ENCODE measurements at places on chromosomes 5 and 9.
A peak's percentile ranks its signal among the peaks of the same experiment; 100 is the strongest.

- DNase-seq: no peak
Measured at GRCh38 chr5:89604342-89604741, 721.4 kb upstream of the MEF2C start.

- no peak for DNase-seq
Measured at GRCh38 chr5:144822503-144822902, 651.8 kb downstream of the KCTD16 start.

DNA sequence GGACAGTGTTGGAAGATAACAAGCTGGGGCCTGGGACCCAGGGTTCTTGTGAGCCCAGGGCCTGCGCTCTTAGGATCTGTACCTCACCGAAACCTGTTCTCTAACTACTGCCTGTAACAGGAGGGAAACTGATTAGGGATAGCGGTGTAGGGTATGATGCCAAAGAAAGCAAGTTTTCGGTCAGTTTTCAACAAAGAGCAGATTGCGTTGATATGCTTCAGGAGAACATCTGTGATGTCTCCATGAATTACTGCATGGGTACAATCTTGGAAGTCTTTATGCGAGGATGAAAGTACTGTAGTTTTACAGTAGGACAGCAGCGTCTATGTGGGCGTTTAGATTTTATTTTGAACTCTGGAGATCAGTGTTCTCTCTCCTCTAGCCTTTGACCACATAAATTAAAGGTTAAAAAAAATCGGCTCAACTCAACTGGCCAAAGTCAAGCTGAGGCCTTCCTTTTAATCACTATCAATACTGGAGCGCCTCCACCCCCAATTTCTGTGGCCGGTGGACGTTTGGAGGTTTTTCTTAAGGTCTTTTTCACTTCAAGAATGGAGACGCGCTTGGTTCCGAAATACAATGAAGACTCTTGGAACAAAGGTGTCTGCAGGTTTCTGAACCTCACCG, 3.0 kb downstream of the NFIL3 start:
- no peak for DNase-seq

- no peak for DNase-seq
Measured at GRCh38 chr9:116387934-116388698, 234.5 kb downstream of the PAPPA start.

GRCh38 chr5:128711216-128711615, 173.2 kb upstream of the FBN2 start:
- no peak for DNase-seq

- no peak for DNase-seq
Measured at GRCh38 chr5:117624201-117624600, 1049.6 kb upstream of the SEMA6A start.

GRCh38 chr9:112002847-112003457, 106.3 kb downstream of the UGCG start:
- DNase-seq: no peak

DNA sequence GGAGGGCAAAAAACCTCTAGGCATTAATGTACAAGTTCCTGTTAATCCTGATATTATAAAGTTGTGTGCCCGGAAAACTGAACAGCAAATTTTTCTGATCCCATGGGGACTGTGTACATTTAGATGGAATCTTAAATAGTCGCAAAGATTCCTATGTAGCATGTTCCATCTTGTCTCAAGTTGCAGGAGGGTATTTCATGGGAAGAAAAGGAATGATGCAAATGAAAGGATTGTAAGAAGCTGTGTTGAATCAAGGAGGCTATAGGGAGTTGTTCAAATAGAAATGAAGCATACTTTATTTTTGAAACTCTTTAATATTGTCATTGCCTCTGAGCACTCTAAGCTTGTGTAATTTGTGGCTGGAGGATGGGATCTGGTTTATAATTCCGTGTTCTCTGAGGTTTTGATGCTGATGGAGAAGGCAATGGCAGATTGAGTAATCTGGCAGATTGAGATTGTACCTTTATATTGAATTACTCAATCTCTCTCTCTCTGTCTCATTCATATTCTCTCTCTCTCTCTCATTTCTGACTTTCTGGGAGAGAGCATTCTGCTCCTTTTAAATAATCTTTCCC, 288.5 kb downstream of the OSTF1 start:
- DNase-seq: no peak

- no peak for DNase-seq
Measured at GRCh38 chr5:72246954-72247442, 73.0 kb downstream of the MRPS27 start.

DNA sequence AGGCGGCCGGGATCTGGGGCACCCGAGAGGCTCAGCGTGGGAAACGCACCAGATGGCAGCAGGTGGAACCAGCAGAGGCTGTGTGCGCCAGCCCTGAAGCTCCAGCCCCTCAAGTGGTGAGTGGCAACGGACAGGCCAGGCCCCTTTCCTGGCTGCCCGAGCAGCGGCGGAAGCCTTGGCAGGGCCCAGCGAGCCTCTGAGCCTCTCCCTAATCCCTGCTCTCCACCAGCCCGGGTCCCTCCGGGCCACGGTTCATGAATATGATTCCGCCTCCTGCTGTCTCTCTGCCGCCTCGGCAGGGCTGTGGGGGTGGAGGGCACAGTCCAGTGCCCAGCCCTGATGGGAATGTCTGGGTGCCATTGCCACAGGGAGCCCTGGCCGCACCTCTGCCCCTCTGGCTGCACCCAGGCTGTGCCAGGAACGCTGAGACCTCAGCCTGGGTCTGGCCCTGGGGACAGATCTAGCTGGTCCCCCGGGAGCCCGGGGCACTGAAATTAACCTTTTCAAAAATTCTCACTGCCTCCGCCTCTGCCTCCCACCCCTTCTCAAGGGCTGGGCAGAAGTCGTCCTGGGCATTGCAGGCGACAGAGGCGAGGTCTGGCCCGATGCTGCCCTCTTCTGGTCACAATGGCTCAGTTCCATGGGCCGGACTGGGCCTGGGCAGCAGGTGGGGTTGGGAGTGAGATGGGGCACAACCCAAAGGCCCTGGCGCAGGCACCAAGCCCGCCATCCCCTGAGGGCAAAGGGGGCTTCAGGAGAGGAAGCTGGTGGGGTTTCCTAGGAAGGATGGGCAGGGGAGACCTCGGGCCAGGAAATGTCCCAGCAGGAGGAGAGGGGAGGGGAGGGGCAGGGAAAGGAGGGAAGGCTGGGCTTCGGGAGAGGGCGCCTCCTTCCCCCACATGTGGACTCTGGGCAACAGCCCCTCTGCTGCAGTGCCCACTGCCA, 20.3 kb downstream of the CCDC187 start:
- DNase-seq: peak; percentile 76

- no peak for DNase-seq
Measured at GRCh38 chr9:5846501-5846921, 13.6 kb upstream of the ERMP1 start.

DNA sequence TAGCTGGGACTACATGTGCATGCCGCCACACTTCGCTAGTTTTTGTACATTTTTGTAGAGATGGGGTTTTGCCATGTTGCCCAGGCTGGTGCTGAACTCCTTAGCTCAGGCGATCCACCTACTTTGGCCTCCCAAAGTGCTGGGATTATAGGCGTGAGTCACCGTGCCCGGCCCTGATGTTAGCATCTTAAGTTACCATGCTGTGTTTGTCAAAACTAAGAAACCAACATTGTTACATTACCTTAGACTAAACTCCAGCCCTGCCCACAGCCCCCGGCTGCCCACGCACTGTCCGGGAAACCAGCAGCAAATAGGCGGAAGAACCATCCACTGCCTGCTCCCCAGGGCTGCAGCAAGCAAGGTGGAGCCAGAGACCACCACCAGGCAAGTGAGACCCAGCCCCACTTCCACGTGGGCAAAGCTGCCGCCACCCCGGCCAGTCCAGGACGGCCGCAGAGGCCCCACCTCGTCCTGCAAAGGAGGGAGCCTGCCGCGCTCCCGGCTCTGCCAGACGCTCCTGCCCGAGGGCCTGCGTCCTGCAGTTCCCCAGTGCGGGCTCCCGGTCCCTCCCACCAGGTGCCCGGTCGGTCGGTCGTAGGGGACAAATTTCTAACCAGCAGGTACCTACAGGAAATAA, 35.7 kb upstream of the TXN start:
- peak; percentile 75 for DNase-seq

DNA sequence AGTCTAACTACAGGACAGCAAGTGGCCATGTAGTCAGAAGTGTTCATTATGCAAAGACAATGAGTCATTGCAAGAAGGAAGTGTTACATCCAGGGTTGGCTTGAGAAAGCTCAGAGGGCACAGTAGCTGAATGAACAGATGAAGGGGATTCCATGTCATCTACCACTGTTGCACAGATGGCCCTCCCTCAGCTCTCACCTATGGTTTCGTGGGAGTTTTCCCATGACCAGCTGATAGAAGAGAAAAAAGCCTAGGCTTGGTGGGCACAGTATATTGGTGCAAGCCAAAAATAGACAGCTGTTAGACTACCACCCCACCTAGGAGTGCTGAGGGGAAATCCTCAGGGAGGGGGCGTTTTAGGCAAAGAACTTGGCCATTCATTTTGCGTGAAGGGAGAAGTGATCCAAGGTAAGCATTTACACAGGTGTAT, 217.0 kb downstream of the DMRT2 start:
- DNase-seq: no peak

- no peak for DNase-seq
Measured at GRCh38 chr5:116504593-116505166, 69.9 kb downstream of the SEMA6A start.

DNA sequence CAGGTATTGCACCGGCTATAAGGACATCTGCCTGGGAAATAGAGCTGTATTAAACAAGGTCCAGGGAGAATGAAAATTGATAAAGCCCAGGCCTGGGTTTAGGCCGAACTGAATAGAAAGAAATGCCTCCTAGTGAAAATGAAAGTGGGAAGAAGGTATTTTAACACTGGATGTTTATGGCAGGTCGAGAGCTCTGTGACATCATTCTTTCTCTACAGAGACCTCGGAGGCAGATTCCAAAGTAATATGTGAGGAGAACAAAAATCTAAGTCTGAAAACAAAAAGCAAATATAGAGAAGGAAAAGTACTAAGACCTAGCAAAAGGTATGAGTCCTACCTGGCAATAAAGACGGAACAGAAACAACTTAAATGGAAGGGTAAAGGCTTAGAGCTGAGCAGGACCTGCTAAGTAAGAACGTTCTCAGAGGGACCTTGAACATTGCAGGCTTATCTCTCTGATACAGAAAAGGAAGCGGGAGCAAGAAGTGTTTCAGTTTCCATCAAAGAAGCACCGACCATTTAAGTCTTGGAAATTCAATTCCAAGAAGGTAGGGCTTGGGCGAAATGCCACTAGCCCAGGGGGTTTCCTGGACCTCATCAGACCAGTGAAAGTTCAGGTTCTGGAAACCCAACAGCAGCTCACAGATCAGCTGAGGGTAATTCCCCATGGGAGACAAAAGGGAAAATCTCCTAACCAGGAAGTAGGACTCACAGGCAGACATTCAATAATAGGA, 80.0 kb downstream of the SUSD1 start:
- DNase-seq: no peak

- DNase-seq: no peak
Measured at GRCh38 chr9:18910916-18911315, 122.1 kb downstream of the SAXO1 start.

GRCh38 chr5:112004867-112005622, 248.1 kb upstream of the NREP start:
- no peak for DNase-seq

DNA sequence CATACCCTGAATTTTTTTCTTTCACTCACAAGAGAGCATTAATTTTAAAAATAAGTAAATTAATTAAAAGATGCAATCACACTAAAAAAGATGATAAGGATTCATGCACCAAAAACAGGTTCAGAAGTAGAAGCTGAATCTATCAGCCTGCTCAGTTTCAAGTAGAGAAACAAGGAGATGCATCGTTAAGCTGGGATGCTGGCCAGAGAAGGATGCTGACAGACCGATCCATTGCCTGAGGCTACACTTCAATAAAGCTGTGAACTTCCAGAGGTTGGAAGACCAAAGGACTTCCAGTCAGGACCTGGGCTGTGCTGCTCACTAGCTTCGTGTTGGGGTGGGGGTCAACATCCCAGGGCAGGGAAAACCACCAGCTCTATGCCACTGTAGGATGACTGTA, 457.7 kb downstream of the EFNA5 start:
- DNase-seq: no peak

- no peak for DNase-seq
Measured at GRCh38 chr5:90871391-90871991, 312.9 kb downstream of the ADGRV1 start.

- no peak for DNase-seq
Measured at GRCh38 chr5:30040488-30041118, 1152.9 kb upstream of the CDH6 start.

DNA sequence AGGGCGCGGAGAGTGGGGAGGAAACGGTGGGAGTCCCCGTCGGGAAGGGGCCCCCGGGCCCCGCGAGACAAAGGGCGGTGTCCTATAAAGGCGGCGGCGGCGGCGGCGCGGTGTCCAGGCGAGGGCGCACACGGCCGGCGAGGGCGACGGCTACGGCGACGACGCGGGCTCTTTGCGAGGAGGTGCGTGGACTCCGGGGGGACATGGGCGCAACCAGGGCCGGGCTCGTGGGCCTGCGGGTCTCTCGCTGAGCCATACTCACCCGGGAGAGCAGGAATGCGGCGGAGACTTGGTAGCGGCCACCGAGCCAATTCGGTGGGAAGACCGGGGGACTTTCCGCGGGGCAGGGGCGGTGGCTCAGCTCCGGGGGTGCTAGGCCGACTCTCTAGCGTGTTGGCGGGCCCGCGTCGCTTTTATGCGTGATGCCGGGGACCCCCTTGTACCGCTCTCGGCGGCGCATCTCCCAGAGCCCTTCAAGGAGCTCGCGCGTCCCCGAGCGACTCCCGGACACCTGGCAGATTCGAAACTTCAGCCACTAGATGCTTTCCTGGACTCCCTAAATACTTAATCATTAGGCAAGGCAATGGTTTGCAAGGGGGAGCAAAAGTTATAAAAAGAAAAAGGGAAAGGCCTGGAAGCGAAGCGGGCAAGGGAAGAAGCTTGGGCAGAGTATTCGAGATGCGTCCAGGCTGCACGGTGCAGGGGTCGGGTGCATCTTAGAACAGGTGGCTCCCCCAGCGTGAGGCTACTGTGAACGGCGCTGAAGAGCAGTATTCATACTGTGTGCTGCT, 5.9 kb upstream of the TAL2 start:
- peak; percentile 85 for DNase-seq

All from left lung (tissue), 14 donors.